ENCODE measurements at places on chromosomes 12 and 14.
A peak's percentile ranks its signal among the peaks of the same experiment; 100 is the strongest.

DNA sequence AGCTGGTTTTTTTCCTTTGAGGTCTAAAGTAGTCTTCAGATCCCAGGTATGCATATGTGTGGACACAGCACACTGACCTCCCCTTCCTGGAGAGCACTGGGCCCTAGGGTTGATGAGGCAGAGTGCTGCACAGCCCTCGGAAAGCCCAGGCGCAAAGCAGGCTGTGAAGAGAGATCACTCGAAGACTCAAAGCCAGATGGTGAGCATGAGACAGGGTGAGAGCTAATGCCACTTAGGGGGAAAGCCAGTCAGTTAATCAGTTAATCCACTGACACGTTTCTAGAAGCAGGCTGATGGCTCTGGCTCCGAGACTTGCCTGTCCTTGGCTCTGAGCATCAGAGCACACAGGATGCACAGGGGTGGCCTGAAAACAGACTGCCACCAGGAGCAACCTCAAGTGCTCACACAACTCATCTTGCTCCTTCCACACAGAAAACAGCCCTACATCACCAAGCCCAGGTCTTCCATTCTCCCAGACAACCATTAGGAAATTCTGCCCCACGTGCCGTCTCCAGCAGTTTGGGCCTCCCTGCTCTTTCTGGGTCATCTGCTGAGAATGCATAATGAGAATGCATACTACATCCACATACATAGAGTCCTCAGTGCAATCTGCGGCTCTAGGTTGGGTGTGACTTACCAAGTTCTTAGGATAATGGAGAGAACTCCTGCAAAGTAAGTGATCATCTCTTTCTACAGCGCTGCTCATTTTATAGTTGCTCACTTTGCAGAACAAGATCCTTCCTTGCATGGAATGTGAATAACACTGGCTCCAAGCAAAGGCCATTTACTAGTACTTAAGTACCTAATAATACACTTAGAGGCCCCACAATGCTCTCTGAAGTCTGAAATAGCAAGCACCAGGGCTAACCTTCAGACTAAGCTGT, 12.0 kb downstream of the AQP6 start:
- DNase-seq: no peak

DNA sequence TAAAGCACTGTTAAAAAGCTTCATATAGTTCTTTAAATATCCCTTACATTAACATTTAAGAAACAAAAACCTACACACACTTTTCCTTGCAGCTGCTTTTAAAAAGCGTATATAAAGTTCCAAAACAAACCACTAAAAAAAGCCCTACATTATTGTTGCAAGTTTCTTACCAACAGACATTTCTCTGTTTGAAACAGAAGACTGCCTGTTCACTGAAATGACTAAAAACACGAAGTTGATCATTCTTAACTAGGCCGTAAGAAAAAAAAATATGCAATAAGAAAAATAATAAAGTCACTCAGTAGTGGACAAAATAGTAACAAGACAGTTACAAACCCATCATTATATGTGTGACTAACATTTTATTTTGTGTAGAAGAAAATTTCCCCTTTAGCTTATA, 37.3 kb downstream of the KIF21A start:
- no peak for DNase-seq

GRCh38 chr12:120421701-120422100, 16.2 kb upstream of the COX6A1 start:
- no peak for DNase-seq

GRCh38 chr12:122159882-122160281, 14.1 kb downstream of the IL31 start:
- DNase-seq: peak; percentile 25

DNA sequence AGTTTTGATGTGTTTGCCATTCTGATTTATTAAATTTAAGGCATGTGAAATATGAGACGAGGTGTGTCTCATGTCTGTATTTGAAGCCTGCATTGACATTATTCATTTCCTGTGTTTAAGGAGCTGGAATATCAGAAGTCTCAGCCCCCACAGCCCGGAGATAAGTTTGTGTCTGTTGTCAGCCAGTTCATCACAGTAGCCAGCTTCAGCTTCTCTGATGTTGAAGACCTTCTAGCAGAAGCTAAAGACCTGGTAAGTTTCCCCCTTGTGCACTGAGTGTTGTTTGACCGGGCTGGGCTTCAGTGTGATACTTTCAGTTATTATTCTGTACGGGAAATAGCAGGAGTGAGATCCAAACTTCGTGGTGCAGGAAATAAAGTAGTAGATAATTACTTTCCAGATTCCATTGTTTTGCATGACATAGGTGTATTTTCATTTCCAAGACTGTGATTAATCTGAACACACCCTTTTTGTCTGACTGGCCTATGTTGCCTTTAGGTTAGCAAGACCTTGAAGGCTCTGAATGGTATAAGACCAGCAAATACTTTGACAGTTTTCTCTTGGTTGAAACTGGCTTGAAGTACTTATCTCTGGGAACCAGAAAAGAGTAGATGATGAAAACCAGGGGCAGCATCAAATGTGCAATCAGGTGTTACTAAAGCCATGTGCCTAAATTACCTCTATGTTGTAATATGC, 101.5 kb downstream of the GPR135 start:
- DNase-seq: no peak

Data from Caco-2 (cell line).